CD4-positive, alpha-beta T cell treated with Interferon alpha-2 for 1 hour (primary cell): ENCODE measurements at places on chromosomes 16 and 17.

- no peak for DNase-seq
Measured at GRCh38 chr16:26983426-26983825, 83.3 kb upstream of the C16orf82 start.

DNA sequence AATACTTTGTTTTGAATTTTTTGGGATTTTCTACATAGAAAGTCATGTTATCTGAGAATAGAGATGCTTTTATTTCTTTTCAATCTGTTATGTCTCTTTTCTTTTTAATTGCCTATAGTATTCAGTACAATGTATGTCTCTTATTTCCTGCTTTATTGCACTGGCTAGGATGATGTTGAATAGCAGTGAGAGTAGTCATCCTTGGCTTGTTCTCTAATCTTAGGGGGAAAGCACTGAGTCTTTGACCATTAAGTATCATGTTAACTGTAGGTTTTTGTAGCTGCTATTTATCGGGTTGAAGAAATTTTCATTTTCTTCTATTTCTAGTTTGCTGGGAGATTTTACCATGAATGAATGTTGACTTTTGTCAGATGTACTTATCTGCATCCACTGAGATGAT is 10.0 kb upstream of the ABCA3 start:
- no peak for DNase-seq

- no peak for DNase-seq
Measured at GRCh38 chr16:24234737-24235136, 21.4 kb upstream of the CACNG3 start.

DNA sequence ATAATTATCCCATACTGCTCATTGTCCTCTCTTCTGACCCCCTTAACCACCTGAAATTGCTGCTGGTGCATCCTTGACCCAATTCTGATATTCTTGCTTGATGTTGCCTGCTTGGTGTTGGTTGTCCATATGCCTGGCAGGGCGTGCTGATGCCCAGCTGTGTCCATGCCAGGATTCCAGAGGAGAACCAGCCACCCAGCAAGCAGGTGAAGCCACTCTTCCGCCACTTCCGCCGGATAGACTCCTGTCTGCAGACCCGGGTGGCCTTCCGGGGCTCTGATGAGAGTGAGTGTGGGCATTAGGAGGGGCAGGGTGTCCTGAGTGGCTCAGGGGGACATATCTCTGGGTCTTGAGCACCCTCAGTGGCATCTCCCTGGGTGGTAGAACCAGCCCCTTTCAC is 11.4 kb downstream of the RAPGEFL1 start:
- DNase-seq = no peak

- no peak for DNase-seq
Measured at GRCh38 chr17:78737332-78737731, 44.7 kb downstream of the CYTH1 start.

DNA sequence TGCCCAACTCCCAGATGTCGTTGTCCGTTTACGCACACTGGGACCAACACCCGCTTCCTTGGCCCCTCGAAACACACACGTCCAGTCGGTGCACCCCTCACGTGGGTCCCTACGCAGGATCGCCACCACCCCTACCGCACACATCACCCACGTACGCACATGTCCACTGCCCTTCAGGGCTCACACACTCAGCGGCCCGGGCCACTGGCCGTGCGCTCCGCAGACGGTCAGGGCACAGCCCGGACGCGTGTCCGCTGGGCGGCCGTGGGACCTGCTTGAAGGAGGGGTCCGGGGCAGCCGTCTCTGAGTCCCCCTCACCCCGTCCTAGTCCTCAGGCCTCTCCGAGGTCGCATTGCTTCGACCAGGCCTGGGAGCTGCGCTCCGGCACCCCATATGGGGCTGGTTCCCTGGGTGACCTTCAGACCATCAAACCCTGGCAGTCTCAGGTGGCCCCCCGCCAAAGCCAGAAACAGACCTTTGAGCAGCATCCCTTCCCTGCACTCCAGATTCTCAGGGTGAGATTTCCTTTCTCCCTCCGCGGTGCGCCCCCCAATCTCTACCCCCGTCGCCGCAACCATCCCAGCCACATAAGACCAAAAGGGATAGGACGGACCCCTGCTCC is 914 bp upstream of the GPRC5B start:
- DNase-seq = no peak

GRCh38 chr16:354291-354881 is 1.9 kb upstream of the AXIN1 start:
- no peak for DNase-seq

GRCh38 chr16:81657224-81657623 is 121.9 kb upstream of the PLCG2 start:
- no peak for DNase-seq

DNA sequence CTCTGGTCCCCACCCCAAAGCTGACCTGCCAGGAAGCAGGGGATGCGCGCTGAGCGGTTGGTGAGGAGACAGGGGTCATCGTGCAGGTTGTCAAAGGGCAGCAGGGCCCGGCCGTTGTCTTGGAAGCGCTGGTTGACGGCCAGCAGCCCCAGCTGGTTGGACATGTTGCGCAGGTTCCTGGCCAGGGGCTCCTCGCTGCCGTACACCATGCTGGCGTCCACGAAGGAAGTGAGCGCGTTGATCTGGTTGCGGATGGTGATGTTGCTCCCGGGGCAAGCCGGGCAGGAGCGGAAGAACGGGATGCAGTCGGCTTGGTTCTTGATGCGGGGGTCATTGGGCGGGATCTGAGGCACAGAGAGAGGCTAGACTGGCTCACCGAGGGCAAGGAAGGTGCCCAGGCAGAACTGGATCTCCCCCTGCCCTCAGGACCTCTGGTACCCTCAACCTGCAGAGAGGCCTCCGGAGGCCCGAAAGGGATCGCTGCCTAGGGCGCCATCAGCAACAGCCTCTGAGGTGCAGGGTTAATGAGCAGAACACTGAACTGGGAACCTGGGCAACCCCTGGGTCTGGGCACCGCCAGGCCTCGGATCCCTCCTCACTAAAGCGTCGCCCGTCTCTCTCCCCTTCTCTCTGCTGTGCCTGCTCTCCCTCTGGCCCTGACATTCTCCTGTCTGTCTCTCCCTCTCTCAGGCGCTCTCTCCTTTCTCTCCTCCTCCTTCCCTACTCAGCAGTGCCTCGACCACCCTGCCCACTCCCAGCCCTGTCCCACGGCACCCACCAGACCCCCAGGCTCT is 2.7 kb downstream of the MPO start:
- no peak for DNase-seq
